Fibroblast of gingiva (primary cell): ENCODE measurements at places on chromosomes 5 and 9.

DNA sequence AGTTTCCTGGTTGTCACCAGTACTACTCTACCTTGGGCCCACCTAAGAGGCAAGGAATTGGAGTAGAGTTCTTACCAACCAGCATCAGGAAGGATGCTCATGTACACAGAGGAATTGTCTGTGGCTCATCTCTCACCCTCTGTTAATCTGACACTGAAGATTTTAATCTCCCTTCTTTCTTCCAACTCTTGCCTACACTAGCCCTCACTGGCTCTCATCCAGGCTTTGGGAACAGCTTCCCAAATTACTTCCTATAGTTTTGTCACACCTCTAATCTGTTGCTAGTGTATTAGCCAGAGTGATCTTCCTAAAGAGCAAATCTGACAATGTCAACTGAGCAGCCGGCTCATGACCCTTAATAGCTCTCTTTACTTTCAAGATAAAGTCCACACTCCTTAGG, 218.7 kb upstream of the TRIM32 start:
- no peak for DNase-seq

DNA sequence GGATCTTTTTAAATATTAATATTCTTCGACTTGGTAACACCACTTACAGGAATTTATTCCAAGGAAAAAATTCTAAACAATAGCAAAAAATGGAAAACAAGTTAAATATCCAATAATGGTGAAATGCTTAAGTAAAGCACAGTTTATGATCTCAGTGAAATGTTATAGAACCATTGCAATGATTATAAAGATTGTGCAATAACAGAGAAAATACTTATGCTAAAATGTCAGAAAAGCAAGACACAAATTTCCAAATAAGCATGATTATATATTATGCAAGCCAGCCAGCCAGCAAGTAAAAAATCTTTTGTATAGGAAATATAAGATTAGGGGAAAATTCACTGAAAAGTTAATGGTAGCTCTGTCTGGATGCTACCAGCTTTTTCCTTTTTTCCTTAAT, 102.7 kb upstream of the EFNA5 start:
- DNase-seq = peak; percentile 34

GRCh38 chr9:126335837-126336735, 9.5 kb downstream of the MVB12B start:
- DNase-seq = no peak

DNA sequence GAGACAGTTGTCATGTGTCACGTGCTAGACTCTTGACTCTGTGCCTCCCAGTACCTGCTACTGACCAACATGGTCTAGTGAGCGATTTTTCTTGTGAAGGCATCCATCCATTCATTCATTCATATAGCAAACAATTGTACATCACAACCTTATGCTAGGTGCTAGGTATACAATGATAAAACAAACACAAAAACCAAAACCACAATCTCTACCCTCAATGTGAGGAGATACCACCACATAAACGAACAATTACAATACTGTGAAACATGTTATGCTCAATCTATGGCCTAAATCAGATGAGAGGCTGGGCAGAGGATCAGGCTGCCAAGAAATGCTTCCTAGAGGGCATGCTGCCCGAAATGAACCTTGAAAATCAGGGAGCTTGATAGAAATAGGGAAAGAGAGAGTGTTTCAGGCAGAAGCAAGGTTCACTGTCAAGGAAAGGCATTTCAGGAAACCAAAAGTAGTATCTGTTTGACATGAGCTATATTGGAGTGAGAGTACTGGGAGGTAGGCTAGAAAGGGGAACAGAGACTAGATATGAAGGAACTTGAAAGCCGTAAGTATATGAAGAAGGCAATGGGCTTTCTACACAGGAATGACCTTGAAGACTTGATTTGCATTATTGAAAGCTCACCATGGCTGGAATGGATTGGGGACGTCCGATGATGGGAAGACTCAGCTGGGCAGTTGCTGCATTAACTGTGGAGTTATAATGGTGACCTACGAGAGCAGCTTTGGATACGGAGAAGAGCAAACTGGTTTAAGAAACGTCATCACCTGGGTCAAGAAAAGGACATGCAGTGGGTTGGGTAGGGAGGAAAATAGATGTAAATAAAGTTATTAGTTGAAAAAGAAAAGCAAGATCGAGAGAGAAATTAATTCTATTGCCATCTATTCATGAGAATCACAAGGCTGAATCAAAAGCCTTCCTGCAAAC, 90.1 kb downstream of the THBS4 start:
- DNase-seq = no peak

DNA sequence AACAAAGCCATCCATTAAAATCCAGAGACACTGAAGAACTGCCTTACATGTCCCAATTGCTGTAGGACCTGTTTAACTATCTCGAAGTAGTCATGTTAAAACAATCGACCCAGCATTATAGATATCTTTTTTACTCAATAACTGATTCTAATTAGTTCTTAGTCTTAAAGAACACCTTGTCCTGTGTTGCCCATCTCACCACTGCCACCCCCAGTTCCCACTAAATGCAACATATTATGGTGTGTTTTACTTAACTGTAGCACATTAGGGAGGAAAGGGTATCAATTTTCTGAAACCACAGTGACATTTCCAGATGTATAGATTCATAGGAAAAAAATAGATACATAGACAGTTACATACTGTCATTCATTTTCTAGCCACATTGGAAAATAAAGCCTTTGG, 221.2 kb downstream of the MEF2C start:
- DNase-seq = no peak

GRCh38 chr5:81371354-81371876, 22.5 kb downstream of the ACOT12 start:
- DNase-seq = no peak

DNA sequence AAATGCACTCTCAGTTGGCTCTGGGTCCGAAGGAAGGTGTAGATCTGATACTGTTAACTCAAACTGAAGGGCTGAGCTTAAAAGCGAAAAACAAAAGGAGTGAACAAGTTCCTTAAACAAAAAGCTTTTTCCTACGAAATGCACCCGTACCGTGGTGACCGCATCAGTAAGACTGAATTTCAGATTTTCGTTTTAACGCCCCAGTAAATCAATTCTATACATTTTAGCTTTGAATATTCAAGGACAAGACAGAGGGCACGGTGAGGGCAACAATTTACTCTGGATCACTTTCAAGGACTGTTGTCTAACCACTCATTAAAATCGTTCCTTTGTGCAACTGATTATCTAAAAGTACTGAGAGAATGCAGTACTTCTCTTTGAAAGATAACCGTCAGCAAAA, 1.9 kb downstream of the HOMER1 start:
- no peak for DNase-seq

DNA sequence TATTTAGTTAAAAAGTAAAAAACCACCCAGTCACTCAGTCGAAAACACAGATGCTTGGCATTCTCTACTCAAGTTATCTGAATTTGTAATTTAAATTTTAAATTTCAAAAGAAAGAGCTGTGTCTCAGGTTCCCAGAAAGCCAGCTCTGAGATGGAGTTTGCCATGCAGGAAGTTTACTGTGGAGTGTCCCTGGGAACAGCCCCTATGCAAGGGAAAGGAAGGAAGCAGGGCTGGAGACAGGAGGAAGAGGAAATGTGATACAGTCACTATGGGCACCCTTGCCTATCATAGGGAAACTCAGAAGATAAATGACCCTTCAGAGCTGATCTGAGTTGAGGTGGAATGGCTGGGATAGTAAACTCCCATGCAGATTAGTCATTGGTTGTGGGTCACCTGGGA, 408.8 kb upstream of the ACTBL2 start:
- no peak for DNase-seq

- no peak for DNase-seq
Measured at GRCh38 chr5:42870882-42871418, 59.3 kb upstream of the SELENOP start.

GRCh38 chr5:149114403-149115312, 26.6 kb upstream of the ABLIM3 start:
- peak; percentile 68 for DNase-seq

GRCh38 chr5:132438917-132439316, 51.7 kb downstream of the IRF1 start:
- no peak for DNase-seq

DNA sequence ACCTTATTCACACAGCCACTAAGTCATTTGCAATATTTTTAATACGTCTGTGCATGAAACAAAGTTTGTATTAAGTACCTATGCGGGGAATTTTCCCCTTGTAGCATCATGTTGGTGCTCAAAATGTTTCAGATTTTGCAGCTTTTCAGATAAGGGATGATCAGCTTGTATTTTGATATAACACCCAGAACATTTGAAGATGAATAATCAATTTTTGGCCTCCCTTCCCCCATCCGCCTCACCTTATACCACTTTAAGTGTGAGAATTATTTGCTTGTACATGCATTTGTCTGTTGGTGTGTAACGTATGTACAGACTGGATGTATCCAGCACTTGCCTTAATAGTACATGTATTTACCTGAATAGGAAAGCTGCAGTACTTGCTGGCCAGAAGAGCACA, 1.7 kb downstream of the JAK2 start:
- DNase-seq = no peak
